Germinal center (tissue), 1 donor: ENCODE measurements at places on chromosomes 4 and X.

DNA sequence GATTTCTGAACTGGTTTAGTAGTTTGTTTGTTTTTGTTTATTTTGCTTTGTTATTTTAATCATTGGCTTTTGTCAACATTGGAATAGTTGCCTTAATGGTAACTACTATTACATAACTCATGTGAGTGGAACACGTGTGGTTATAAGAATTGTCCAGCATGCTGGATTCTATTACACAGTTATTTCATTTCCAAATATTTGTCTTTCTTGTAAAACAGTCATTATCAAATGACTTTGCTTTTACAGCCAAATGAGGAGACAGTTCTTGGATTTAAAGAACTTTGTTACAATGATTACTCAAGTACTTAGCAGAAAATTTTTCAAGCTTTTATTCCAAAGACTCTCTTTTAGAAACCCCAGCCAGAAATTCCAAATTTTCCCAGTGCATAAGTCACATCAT is 516.1 kb upstream of the MAGEB2 start:
- DNase-seq: no peak

DNA sequence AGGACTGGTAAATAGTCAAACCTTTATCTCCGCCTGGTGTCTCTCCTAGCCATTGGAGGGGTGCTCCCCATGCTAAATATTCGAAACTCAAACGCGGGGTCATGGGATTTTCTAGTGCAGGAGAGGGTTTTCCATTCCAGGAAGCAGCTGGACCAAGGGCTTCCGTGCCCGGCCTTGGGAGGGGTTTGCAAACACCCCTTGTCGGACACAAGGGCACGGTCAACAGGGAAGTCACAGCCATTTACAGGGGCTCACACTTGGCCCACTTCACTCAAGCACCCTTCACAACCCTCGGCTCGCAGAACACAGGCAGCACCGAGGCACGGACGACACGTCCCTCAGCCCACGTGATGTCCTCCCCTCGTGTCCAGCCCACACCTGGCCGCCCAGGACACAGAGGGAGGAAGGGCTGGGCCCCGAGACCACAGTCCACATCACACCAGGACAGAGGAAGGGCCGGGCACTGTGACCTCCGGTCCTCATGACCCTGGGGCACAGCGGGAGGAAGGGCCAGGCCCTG is 10.3 kb upstream of the PLCXD1 start:
- no peak for DNase-seq

GRCh38 chr4:31390849-31391248 is 670.7 kb downstream of the PCDH7 start:
- DNase-seq: no peak

- DNase-seq: no peak
Measured at GRCh38 chrX:39427492-39427891, 626.2 kb downstream of the MID1IP1 start.

- DNase-seq: no peak
Measured at GRCh38 chr4:94548571-94548970, 96.8 kb downstream of the PDLIM5 start.

- DNase-seq: peak; percentile 10
Measured at GRCh38 chrX:18424482-18425198, 768 bp upstream of the CDKL5 start.

DNA sequence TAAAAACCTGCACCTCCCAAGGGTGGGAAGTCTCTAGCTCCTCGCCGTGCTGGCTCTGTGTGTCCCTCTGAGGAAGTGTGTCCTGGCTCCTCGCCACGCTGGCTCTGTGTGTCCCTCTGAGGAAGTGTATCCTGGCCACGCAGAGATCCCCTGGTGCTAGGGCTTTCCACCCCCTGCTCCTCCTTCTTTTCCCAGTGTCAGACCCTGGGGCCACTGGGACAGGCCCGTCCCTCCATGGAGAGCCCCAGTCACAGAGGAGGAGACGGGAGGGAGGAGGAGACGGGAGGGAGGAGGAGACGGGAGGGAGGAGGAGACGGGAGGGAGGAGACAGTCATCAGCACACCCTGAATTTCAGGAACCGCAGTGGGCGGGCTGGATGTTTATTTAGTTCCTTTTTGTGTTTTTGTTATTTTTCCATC is 53.8 kb upstream of the HGFAC start:
- peak; percentile 40 for DNase-seq

DNA sequence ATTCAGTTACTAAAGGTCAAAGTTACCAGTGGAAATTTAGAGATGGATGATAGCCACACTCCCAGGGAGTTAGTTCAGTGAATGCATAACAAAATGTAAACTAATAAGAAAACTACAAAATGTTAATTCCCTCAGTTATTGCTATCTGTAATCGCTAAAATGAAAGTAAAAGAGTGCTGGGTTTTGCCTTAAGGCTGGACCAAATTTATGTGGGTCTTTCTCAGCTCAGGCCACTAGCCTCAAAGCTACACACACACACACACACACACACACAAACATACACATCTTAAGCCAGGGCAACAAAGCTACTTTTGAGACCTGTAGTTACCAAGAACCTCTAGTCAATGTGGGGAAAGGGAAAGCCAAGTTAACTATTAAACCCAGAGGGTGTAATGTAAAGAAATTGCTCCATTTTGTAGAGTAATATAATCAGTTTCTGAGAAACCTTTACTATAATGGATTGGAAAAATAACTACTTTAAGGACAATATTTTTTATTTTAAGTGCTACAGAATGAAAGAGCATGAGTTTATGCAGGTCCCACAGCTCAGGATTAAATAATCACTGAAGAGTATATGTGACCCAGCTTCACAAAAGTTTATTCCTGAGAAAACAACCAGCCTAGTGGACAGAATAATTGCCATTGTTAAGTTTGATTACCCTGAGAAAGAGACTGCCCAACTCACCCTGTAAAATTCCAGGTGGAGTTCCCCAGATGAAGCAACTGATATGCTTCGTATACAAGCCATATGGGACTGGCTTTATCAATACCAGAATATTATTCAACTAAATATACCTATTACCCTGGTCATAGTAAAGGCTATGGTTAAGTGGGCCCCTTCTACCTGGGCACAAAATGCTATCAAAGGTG is 8.9 kb upstream of the UGT2A3 start:
- DNase-seq: no peak

GRCh38 chrX:131747173-131747572 is 203.3 kb downstream of the OR13H1 start:
- DNase-seq: no peak

DNA sequence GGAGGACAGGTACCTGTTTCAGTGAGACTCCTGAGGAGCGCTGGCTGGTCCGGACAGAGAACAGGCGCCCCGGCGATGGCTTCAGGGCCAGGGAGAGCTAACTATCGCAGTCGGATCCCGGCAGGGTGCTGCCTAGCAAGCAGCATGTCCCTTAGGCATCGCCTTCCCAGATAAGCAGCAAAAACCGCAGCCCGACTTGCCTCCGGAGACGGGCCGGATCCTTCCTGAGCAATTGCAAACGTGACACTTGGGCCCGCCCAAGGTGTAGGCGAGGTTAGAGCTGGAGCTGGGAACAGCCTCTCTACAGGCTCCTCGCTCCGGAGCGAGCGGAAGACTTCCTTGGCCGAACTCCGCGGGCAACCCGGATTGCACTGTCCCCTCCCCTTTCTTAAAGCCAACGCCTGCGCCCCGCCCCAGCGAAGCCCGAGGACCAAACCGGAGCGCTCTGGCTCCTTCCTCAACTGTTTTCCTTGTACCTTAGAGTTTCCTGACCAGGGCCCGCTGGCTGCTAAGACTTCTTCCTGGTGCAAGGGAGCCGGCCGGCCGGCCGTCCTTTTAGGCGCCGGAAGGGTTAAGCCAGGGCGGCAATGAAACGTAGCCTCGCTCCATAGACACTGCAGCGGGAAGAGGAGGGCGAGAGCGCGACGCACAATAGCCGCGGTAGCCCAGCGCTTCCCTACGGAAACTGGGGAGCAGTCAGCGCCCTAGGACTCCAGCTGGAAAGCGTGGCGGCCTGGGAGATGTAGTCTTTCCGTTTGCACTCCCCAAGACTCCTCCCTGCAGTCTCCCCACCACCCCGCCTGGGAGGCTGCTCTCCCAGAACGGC is at the start of gene OPHN1:
OPHN1 (minus strand) TSS at position 341 of the 826 bp plus-strand sequence. CDS start 475 bp downstream, outside the sequence.
- DNase-seq: no peak

GRCh38 chr4:60327651-60328050 is 872.5 kb upstream of the ADGRL3 start:
- DNase-seq: no peak

DNA sequence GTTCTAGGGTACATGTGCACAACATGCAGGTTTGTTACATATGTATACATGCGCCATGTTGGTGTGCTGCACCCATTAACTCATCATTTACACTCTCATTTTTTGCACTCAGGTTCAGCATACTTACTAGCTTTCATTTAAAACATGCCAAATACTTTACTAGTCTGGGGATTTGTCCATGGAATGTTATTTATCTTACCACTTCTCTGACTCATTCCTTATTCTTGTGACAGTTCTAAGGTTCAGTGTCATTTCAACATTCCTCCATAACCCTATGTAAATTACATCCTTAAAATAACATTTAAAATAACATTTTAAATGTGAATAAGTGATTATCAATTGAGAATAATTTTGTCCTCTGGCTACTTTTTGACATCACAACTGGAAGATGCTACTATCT is 19.5 kb upstream of the SYTL5 start:
- no peak for DNase-seq

DNA sequence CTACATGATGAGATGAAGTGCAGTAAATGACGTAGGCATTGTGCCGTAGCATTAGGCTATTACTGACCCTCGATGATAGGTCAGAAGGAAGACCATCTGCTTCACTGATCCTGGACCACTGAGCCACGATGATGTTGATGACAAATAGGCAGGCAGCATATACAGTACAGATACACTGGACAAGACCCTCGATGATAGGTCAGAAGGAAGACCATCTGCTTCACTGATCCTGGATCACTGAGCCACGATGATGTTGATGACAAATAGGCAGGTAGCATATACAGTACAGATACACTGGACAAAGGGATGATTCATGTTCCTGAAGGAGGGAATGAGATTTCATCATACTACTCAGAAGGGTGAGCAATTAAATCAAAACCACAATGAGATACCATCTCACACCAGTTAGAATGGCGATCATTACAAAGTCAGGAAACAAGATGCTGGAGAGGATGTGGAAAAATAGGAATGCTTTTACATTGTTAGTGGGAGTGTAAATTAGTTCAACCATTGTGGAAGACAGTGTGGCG is 50.9 kb downstream of the BEND4 start:
- DNase-seq: no peak

- DNase-seq: no peak
Measured at GRCh38 chr4:87266986-87267385, 46.6 kb upstream of the KLHL8 start.

DNA sequence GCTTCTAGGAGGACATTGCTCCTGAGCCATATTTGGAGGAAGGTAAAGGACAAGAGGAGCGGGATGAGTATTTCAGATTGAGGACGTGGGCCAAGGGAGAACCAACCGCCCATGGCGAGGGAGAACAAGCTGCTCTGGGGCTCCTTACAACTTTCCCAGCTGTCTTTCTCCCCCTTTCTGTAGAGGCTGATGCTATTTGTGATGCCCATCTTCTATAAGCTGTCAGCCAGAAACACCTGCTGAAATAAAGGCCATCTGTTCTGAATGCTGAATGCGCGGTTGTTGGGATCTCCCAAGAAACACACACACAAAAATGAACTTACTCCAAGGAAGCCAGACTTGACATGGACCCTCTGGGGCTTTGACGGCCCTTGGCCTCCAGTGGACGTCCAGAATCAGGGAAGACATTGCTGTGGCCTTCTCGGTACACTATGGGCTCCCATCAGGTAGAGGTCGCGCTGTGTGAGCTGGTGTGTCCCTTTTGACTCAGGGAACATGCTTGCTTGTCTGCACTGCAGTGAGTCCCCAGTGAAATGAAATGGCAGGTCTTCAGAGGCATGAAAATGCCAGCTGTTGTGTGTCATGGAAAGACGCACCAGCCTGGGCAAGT is 30.9 kb downstream of the RWDD4 start:
- DNase-seq: no peak

DNA sequence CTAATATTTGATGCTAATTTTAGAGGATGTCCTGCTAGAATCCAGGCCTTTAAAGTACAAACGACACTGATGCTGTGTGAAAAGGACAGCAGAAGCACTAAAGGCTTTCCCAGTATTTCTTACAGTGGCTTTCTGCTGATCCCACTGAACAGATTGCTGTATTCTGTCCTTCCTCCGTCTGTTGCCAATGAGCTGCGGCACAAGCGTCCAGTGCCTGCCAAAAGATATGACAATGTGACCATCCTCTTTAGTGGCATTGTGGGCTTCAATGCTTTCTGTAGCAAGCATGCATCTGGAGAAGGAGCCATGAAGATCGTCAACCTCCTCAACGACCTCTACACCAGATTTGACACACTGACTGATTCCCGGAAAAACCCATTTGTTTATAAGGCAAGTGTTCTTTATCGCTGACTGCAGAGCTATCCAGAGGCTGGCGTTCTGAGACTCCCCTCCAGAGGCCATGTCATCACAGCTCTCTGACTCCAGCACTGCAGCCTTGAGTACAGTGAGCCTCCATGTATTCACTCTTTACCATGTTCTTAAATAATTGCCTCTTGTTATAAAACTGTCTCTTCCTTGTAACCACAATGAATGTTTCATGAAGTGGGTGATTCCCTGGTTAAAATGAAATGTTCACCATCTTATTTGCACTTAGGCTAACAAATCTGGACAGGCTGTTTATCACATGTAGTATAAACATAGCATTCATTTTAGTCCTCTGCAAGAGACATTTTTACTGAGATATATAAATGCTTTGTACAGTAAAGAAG is 43.6 kb downstream of the GUCY1B1 start:
- no peak for DNase-seq
